ENCODE measurements at places on chromosomes 1 and 21.

GRCh38 chr1:110556471-110556807 lies 37.5 kb upstream of the KCNA10 start:
- peak; percentile 31 for DNase-seq

DNA sequence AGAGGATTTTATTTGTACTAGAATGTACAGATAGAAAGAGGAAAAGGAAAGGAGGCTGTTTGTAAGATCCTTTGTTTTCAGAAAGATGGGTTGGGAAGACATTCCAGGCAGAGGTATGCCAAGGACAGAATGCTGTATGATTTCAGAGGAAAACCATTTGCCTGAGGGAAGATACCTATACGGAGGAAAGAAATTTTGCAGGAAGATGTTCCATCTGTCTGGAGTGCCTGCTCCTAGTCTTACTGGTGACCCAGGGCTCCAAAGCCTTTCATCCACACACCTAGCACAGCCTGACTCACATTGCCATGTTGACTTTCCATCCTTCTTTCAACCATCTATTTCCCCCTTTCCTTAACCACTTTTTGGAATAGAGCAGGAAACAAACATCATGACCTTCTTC lies 18.2 kb downstream of the SAMD13 start:
- DNase-seq, result no peak

DNA sequence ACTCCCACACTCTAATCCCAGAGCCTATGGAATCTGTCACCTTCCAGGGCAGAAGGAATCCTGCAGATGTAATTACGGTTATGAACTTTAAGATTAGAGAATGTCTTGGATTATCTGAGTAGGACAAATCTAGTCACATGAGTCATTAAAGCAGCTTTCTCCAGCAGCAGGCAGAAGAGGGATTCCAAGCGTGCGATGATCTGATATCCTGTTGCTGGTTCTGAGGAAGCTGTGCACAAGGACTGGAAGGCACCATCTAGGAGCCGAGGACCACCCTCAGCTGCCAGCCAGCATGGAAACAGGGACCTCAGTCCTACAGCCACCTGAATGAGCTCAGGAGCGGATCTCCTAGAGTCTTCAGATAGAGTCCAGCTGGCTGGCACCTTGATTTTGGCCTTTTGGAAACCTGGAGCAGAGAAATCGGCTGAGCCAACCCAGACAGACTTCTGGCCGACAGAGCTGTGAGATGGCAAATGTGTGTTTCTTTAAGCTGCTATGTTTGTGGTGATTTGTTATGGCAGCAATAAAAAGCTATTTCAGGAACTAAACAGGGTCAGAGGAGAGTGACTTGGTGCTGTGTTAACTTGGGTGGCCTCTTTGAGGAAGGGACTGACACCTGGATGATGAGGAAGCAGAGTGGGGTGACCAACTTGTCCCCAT lies 34.5 kb downstream of the LRRN2 start:
- DNase-seq, result peak; percentile 56

DNA sequence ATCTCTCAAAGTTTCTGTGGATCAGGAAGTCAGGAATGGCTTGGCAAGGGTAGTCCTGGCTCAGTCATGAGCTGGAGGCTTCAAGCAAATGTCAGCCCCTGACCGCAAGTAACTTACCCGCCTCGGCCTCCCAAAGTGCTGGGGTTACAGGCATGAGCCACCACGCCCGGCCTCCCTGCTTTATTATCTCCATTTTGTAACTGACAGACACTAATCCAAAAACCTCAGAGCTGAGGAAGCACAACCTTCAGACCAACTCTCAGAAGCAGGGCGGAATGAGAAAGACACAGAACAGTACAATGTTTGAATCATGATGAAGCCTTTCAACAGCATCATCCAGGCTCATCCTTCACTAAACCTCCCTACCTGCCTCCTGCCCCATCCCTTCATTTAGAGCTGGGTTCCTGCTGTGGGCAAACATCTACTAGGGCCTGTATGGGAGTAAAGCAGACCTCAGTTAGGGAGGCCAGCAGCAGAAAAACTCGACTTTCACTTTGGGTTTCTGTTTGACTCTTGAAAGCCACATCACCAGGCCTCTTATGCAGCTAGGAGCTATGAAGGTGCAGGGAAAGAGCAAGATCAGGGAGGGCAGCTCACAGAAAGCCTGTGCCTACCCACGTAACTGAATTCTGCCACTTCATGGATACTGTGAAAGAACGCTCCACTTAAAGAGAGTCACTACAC lies 84.4 kb upstream of the RAB4A start:
- no peak for DNase-seq

GRCh38 chr1:54645806-54646676 lies 4.5 kb downstream of the MROH7 start:
- no peak for DNase-seq

- DNase-seq, result no peak
Observed at GRCh38 chr1:154483941-154484803, 17.8 kb upstream of the TDRD10 start.

DNA sequence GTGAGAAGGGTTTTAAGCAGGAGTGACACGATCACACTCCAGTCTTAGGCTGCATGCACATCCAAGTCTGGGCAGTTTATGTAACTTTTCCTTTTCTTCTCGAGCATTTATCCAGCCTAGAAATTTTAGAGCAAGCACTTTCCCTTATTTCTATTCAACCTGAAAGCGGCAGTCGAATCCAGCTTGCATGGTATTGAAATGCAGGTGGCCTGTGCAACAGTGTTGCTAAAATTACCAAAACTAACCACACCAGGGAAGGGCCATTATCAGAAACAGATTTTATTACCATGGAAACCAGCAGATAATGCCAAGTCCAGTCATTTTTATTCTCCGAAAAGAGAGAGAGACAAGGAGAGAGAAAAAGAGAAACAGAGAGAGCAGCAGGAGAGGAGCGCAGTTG lies 179.9 kb upstream of the ZC3H12A start:
- no peak for DNase-seq

DNA sequence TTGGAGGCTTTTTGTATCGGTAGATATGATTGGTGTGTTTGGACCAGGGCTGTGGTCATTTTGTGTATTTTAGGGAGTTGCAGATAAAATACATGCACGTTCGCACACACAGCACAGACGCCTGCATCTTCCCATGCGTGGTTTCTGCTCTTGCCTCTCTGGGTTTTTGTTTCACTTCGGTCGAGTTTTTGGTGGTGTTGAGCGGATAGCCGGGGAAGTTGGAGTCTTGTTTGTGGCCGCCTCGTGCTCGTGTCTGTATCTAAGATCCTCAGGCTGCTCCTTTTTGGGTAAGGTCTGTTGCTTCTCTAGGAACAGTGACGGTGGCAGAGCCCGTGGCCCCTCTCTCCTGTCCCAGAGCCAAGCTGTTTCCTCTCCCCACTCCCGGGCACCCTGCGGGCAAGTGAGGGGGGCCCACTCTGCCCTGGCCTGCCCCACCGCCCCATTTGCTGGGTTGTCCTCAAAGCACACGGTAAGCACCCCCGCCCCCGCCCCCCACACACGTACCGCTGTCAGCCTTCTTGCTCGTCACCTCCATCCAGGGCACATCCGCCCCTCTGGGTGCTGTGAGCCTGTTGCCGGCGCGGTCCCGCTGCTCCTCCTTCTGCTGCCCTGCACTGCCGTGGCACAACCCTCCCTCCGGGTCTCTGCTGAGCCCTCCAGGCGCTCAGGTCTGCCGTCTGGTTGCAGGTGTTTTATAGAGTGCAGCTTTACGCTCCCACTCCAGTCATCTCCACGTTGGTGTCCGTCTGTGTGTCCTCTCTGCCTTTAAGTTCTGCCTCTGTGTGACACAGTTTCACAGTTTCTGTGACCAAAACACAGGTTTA lies 51.9 kb downstream of the AGPAT3 start:
- DNase-seq, result no peak

- DNase-seq, result no peak
Observed at GRCh38 chr1:11997081-11997850, 17.0 kb downstream of the MFN2 start.

DNA sequence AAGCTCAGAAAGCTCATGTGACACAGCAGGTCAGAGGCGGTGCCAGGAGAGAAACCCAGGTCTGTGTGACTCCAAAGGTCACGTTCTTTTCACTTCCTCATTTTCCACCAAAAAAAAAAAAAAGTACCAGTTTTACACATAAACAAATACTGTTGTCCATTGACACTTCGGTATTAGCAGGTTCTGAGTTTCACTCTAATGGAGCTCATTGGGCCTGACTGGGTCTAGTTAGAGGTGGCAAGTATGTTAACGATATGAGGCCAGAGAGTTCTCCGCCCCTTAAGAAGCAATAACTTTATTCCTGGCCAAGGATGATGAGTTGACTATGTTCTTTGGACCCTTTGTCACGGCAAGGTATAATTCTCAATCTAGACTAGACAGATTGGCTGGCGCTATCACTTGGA lies 30.0 kb upstream of the SDE2 start:
- no peak for DNase-seq

GRCh38 chr21:32516756-32517649 lies 68.3 kb downstream of the TCP10L start:
- no peak for DNase-seq
